ENCODE measurements at places on chromosomes 3 and 15. TPM values are rescaled to one million over a fixed set of nuclear protein-coding genes. Genes with fewer than 3 reads are reported as not detected.

Gene CASR
- not detected for total RNA-seq

Gene FGD5
- total RNA-seq, result 0.16 TPM

Gene CCR2
- total RNA-seq, result not detected

Gene IGSF10
- total RNA-seq, result 0.94 TPM

Gene CCR1
- total RNA-seq, result 1.5 TPM

Gene SOX14
- not detected for total RNA-seq

All from bronchial smooth muscle cell (primary cell).